ENCODE measurements at places on chromosomes 11 and 22.

GRCh38 chr11:86482692-86483091 is 108.0 kb downstream of the CCDC81 start:
- DNase-seq: no peak

DNA sequence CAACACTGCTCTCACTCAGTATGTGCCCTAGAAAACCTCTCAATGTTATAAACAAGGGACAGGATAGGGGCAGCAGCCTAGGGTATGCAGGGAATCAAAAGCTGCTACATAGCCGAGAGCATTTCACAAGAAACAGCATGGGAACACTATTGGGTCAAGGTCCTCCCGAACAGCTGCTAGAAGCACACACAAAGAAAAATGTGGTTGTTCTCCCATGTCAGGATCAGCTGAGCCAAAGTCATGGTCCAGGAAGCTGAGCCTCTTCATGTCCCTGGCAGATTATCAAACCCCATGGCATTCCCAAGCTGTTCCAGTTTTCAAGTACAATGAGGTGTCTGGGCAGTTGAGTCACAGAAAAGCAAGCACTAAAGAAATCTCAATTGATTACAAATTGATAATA is 21.0 kb upstream of the GDPD4 start:
- no peak for DNase-seq

DNA sequence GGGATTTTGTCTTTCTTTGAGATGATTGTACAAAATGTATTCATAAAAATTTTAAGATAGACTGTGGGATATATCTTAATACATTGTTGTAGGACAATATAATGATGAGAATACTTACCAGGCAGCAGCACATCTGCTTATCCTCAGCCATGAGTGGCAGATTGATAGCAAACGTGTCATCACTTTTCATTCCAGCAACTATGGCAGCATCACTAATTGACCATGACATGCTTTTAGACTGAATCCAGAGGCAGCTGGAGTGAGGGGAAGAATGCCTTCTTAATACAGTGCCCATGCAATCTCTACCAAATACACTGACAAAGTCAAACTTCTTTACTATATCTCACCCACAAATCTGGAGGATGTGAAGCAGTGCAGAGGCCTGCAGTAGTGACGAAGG is 755.2 kb upstream of the RAG2 start:
- no peak for DNase-seq

- DNase-seq: no peak
Observed at GRCh38 chr11:66856496-66857233, at the start of gene LRFN4. Gene LRFN4, plus strand, starts transcription at chr11:66857064. Its CDS starts 681 bp downstream, at chr11:66857745.

DNA sequence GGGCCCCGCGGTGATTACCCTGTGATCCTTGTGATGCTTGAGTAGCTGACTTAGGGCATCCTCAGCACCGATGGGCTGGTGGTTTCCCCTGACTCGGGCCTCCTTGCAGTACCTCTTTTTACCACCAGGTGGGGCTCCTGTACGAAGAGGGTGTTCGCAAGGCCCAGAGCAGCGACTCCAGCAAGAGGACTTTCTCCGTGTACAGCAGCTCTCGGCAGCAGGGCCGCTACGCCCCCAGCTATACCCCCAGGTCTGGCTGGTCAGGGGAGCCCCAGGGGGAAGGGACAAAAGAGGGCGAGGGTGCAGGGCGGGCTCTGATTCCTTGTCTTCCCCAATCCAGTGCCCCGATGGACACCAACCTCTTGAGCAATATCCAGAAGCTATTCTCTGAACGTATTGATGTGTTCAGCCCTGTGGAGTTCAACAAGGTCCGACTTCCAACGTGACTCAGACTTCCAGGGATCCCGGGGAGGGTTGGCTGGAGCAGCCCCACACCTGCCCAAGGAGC is 1.3 kb upstream of the TM7SF2 start:
- DNase-seq: no peak

- DNase-seq: no peak
Observed at GRCh38 chr11:125192183-125192582, 27.6 kb downstream of the PKNOX2 start.

DNA sequence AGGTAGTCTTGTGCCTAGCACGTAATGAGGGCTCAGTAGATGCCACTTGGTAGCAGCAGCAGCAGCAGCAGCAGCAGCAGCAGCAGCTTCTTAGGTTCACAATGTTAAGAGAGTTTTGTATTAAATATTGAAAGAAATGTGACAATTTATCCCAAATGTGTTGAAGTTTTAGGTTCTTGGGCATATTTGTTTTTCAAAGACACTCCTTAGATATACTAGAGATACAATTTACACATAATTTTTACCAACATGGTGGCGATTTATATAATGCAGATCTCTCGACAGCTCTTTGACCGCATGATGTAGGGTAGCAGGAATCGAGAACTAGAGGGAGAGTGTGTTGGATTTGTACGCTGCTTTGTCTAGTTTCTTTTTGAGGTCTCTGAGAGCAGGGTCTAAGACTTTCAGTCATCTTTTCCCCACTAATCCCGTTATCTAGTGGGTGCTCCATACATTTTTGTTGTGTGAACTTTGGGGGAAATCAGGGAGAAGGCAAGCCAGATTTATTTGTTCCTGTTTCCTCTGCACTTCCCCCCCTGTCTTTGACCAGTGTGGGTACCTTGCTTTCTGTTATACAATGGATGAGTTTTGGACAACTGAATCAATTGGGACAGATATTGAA is 1.4 kb downstream of the FDX1 start:
- DNase-seq: no peak

DNA sequence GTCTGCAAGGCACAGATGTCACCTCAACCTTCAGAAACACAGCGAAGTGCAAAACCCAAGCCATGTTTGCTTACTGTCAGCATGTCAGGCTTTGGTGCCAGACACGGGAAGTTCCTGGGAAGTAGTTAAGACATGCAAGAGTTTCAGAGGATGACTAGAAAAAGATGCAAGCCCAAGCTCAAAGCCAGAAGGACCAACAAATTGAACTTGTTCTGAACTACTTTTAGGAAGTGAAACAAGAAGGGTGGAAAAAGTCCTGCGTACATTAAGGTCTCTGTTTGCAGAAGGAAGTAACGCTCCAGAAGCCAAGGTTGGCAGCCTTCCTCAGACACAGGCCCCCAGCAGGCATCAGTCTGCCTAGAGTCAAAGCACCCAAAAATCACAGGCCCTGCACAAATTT is 2.6 kb downstream of the AP1B1 start:
- no peak for DNase-seq

GRCh38 chr22:50151571-50152537 is 18.7 kb upstream of the PANX2 start:
- DNase-seq: no peak

GRCh38 chr22:30948930-30949342 is 19.6 kb downstream of the MORC2 start:
- DNase-seq: no peak

DNA sequence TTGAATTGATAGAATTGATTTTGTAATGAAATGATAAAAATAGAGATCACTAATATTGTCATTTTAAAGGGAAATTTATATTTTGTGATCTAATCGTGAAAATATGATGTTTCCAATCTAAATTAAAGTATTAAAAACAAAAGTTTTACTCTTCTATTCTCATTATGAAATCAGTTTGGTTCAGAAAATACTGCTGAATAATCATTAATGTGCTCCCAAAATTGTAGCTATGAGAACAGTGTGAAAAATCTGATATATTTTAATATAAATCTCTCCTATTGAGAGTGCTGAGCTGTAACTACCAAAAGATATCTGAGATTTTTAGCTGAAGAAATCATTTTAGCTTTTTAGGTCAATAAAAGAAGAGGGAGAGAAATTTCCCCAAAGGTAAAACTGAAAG is 287.5 kb upstream of the ANO3 start:
- no peak for DNase-seq

DNA sequence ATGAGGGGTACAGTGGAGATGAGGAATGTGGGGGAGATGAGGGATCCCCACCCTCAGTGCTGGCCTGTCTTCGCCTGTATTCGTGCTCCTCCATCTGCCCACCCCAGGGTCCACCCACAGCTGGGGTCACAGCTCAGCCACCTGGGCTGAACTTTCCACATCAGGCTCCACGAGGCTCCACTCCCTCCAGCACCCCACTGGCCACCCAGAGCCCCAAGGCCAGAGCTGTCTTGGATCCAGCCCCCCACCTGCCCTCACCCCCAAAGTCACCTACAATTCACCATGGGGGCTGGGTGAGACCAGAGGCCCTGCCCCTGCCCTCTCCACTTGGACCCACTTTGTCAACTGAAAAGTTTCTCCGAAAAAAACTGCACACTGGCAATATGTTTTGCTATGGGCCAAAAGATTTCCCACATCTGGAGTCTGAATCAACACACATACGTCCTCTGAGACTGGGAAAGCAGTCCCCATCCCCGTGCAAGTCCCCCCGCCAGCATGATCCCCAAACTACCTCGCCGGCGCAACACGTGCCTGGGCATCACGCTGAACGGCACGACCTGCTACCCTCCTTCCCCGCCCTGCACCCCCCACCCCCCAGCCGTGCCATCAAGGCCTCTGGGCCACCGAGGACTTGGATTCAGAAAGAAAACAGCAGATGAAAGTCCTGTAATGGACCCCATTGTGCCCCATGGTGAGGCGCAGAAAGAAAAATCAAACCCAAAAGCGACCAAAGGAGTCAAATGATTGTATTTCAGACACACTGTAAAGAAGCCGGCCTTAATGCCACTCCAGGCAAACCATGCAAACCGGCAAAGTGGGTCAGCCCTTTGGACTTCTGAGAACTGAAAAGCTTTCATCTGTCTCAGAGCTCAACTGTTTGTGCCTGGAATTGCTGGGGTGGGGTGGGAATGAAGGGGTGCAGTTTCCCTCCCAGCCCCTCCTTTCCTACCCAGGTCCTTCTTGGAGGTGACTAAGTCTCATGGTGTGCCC is 16.5 kb upstream of the GAL start:
- DNase-seq: no peak

- no peak for DNase-seq
Observed at GRCh38 chr11:86938900-86939880, 16.0 kb downstream of the FZD4 start.

DNA sequence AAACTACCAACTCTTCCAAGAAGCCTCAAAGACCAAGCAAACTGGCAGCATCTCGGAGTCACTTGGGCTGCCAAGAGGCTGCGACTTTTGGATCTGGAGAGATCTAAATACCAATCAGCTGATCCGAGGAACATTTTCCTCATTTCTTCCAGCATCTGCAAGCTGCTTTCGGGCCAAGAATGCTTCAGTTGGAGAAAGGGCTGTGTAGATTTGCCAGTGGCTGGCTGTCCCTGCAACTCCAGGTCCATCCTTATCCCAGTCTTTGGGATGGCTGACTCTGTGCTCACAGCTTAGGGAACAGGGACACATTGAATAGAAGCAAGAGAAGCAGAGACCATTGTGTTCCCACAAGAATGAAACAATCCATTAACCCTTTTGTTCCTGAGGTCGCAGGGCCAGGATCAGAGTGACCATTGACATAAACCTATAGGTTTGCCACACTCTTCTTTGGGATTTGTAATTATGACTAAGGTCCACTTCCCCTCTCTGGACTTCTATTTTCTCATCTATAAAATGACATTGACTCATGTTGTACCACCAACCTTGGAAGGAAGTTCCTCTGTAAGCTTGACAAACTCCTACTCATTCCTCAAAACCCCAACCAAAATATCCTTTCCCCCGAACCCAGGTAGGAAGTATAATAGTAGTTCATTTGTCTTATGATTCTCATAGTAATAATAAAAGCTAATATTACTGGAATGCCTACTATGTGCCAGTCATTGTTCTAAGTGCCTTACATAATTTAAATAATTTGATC is 340.8 kb downstream of the MN1 start:
- no peak for DNase-seq

DNA sequence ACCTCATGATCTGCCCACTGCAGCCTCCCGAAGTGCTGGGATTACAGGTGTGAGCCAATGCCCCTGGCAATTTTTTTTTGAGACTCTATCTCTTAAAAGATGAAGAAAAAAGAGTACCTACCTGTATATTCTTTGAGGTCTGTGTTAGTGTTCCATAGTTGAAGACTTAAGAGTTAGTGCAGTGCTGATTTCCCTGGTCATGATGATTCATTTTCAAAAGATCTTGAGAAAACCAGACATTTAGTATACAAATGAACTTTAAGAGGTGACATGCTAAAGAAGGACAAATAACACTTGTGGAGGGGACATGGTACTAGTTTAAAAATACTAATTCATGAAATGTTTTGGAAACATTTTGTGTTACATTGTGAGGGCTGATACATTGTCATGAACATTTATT is 17.7 kb downstream of the CBL start:
- DNase-seq: no peak

- DNase-seq: no peak
Observed at GRCh38 chr11:67632175-67632981, 2.6 kb upstream of the NUDT8 start.

DNA sequence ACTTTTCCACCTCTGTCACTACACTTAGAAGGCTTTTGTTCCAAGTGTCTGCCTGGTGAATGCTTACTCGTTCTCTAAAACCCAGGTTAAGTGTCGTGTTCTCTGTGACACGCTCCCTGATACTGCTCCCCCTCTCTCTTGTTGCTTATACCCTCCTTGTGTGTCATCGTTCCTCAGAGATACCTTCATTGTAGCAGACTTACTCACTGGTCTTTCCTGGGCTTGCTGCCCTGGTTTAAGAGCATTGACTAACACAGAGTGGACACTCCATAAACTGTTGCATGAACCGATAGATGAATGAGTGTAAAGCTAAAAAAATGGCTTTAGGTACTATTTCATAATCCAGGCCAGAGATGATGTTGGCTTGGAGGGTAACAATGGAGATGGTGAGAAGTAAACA is 171.3 kb downstream of the GRIK4 start:
- no peak for DNase-seq

GRCh38 chr22:48819232-48819631 is 1008.4 kb downstream of the BRD1 start:
- no peak for DNase-seq

GRCh38 chr11:36192425-36193289 is 96.6 kb downstream of the COMMD9 start:
- DNase-seq: no peak

DNA sequence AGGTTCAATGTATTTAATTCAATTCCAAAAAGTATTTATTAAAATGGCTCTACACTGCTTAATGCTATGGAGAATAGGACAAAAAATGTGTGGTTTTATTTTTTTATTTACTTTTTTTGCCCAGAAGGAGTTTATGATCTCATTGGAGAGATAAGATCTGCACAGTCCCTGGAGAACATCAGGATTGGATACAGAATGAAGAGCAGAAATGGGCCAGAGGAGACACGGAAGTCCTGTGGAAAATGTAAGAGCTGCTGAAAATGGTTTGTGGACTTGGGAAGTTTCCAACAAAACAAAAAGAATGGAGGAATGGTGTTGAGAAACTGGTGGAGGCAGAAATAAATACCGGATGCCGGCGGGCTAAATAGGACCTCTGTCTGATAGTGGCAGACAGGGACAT is 554.6 kb downstream of the OPCML start:
- no peak for DNase-seq

Measured in vagina (tissue), 2 donors.